ENCODE measurements at places on chromosomes 5 and 9. TPM values are rescaled to one million over a fixed set of nuclear protein-coding genes. Genes with fewer than 3 reads are reported as not detected.

DNA sequence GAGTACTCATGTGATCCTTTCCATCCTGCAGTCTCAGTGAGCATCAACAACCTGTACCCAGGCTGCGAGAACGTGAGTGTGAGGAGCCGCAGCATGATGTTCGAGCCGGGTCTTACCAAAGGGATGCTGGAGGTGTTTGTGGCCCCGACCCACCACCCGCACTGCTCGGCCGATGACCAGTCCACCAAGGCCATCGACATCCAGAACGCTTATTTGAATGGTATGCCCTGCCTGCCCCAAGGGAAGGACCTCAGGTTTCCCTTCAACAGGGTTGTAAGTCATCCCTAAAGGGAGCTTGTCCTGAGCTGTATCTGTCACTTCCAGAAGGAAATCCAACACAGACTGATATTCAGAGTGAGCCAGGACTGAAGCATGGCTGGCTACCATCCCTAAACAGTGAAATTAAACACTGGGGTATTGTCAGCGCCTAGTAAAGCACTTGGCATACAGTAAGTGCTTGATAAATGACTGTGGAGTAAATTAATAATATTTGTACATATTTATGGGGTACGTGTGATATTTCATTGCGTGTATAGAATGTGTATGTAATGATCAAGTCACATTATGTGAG is 39.3 kb upstream of the CTSL start:
- DNase-seq: no peak
- H3K4me3 ChIP-seq: no peak overlapping the region
- peaks cover 24% of the 10 kb centered on the region for H3K36me3 ChIP-seq

- no peak overlapping the region for H3K4me3 ChIP-seq
- no peak for DNase-seq
- H3K27me3 ChIP-seq: no peaks in the 10 kb centered on the region
- no peaks in the 10 kb centered on the region for H3K4me1 ChIP-seq
Measured at GRCh38 chr5:124341066-124341858, 405.2 kb downstream of the ZNF608 start.

- H3K4me1 ChIP-seq: no peaks in the 10 kb centered on the region
- H3K4me3 ChIP-seq: no peak overlapping the region
- no peaks in the 10 kb centered on the region for H3K27me3 ChIP-seq
- H3K36me3 ChIP-seq: no peaks in the 10 kb centered on the region
- no peak for DNase-seq
Measured at GRCh38 chr5:136364307-136364706, 1.0 kb downstream of the TRPC7 start.

DNA sequence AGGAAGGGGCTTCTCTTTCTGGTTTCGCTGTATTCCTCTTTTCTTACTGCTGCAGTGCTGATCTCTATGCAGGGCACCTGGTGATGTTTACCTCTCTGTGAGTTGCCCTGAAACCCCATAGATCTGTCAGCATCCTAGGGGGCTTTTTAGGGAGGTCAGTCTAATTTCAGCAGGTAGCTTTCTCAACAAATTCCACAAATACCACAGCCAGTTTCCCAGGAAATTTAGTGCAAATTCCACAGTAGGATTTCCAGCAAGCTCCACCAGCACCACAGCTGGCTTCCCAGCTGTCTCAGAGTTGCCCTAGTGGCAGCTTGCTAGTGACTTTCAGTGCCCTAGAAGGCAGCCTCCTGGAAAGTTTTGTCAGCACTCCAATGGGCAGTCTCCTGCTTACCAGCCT is 379.1 kb upstream of the SMC2 start:
- DNase-seq: peak; percentile 7
- no peak overlapping the region for H3K4me3 ChIP-seq
- H3K36me3 ChIP-seq: no peaks in the 10 kb centered on the region
- no peak overlapping the region for H3K27ac ChIP-seq

- peaks cover 19% of the 10 kb centered on the region for H3K27me3 ChIP-seq
- H3K4me3 ChIP-seq: peak within 1 kb of the TSS; percentile 49
- peaks cover 6% of the 10 kb centered on the region for H3K4me1 ChIP-seq
Measured at GRCh38 chr9:122092611-122093506, at the start of gene TTLL11. TSS of gene TTLL11 (minus strand) at chr9:122093308. CDS start at chr9:122093148, 160 bp downstream.

SPINK4 gene
- total RNA-seq: not detected

GRCh38 chr9:32930486-32930885 is 70.9 kb downstream of the APTX start:
- no peaks in the 10 kb centered on the region for H3K27me3 ChIP-seq
- no peak for DNase-seq
- no peak overlapping the region for H3K4me3 ChIP-seq
- no peaks in the 10 kb centered on the region for H3K36me3 ChIP-seq

DNA sequence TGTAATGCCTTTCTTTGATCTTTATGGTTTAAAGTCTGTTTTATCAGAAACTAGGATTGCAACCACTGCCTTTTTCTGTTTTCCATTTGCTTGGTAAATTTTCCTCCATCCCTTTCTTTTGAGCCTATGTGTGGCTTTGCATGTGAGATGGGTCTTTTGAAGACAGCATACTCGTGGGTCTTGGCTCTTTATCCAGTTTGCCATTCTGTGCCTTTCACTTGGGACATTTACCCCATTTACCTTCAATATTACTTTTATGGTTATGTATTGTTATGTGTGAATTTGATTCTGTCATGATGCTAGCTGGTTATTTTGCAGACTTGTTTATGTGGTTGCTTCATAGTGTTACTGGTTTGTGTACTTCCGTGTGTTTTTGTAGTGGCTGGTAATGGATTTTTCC is 59.2 kb downstream of the YTHDC2 start:
- no peaks in the 10 kb centered on the region for H3K36me3 ChIP-seq
- no peaks in the 10 kb centered on the region for H3K27me3 ChIP-seq
- no peak for DNase-seq
- H3K4me3 ChIP-seq: no peak overlapping the region
- no peak overlapping the region for H3K27ac ChIP-seq

DNA sequence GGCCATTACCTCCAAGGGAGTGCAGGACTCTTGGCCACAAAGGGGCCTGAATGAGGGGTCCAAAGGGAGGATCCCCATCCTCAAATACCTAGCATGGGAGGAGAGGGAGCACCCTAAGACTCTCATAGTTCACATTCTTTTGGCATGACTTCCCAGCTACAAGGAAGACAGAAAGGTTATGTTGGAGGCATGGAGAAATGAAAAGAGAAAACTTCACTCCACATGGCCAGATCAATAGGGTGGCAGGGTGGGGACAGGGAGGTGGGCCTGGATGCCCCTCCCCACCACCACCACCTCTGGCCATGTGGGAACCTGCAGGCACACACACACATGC is 97.6 kb downstream of the PAX5 start:
- no peaks in the 10 kb centered on the region for H3K4me1 ChIP-seq
- no peak for DNase-seq
- no peak overlapping the region for H3K27ac ChIP-seq
- H3K36me3 ChIP-seq: no peaks in the 10 kb centered on the region
- no peak overlapping the region for H3K4me3 ChIP-seq
- no peaks in the 10 kb centered on the region for H3K27me3 ChIP-seq

GRCh38 chr5:132008163-132008473 is 3.3 kb downstream of the ACSL6 start:
- H3K4me1 ChIP-seq: peaks cover 3% of the 10 kb centered on the region
- no peak overlapping the region for H3K27ac ChIP-seq
- DNase-seq: no peak
- H3K4me3 ChIP-seq: no peak overlapping the region
- no peaks in the 10 kb centered on the region for H3K36me3 ChIP-seq

GRCh38 chr5:146920351-146920881 is 41.9 kb upstream of the PPP2R2B start:
- DNase-seq: no peak
- H3K4me1 ChIP-seq: peaks cover 5% of the 10 kb centered on the region
- no peaks in the 10 kb centered on the region for H3K27me3 ChIP-seq
- no peak overlapping the region for H3K27ac ChIP-seq
- H3K4me3 ChIP-seq: no peak overlapping the region

GRCh38 chr5:1244255-1244654 is 19.1 kb downstream of the SLC6A18 start:
- H3K4me1 ChIP-seq: no peaks in the 10 kb centered on the region
- DNase-seq: no peak
- H3K27me3 ChIP-seq: no peaks in the 10 kb centered on the region
- H3K27ac ChIP-seq: no peak overlapping the region
- H3K4me3 ChIP-seq: no peak overlapping the region

GRCh38 chr9:13970018-13970417 is 343.9 kb downstream of the NFIB start:
- H3K4me1 ChIP-seq: no peaks in the 10 kb centered on the region
- no peaks in the 10 kb centered on the region for H3K36me3 ChIP-seq
- H3K4me3 ChIP-seq: no peak overlapping the region
- no peak for DNase-seq
- H3K27ac ChIP-seq: no peak overlapping the region

DNA sequence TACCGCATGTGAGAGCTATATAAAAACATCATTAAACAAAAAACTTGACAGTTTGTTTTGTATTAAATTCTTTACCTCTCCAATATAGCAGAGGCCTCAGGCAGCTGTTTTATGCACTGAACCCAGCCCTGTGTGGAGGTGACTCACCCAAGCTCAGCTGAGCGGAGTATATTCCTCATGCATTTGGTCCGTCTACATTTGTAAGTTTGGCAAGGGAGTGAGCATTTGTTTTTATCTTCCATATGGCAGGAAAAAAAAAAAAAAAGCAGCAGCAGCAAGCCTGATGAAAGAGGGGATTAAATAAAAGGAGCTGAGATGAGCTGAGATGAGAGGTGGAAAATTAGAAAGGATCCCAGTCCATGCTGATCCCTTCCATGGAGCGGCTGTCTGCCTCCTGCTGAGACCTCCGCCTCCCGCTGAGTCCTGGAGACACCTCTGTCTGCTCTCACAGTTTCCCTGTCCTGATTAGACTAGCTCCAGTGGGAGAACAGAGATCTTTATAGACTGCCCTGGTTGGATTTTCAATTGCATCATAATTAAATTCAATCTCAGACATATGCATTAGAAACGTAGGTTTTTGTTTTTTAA is 112.0 kb upstream of the CTNND2 start:
- H3K4me1 ChIP-seq: no peaks in the 10 kb centered on the region
- no peaks in the 10 kb centered on the region for H3K27me3 ChIP-seq
- no peak overlapping the region for H3K27ac ChIP-seq
- no peak overlapping the region for H3K4me3 ChIP-seq
- no peak for DNase-seq

HTR4 gene
- total RNA-seq: not detected

DNA sequence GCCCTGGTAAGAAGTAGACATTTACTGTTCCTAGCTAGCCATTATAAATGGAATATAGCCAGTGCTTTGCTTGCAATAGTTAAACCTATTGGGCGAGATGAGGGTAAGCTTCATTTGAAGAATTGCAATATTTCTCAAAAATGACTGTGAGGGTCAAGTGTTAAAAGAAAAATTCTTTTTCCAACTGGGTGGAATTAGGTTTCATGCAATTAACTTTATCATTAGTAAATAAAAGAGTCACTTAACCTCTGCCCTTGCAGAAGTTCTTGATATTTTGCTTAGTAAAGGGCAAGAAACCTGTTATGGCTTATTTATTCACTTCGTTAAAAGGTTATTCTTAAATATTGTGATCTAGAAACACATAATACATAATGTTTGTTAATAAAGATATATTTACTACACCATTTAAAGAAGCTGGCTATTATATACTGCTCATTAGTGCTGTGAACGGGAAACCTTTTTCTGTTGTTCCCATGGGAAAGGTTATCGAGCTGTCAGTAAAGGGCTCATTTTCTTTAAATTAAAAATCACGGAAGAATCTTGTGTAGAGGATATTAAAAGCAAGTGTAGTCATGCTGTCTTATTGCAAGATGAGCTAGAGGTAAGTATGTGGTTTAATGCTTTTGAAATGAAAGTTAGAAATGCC is 370.5 kb downstream of the CSNK1G3 start:
- H3K27ac ChIP-seq: no peak overlapping the region
- H3K4me3 ChIP-seq: no peak overlapping the region
- H3K4me1 ChIP-seq: no peaks in the 10 kb centered on the region
- no peak for DNase-seq
- no peaks in the 10 kb centered on the region for H3K36me3 ChIP-seq

HINT2 gene
- 34.8 TPM for total RNA-seq

DNA sequence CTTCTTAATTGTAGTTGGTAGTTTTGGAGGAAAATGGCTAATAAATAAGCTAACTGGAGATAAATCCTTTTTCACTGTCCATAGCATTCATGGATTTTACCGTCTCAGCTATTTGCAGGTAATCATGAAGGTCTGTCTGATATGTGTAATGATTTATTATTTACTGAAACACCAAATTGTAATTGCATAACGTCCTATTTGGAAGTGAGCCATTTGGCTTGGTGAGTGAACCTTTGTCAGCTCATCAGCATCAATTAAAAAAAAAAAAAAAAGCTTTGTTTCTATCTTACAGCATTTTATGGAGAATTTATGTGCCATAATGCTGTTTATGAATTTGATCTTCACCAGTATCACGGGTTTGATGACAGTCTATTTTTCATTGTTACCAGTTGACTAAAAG is 20.2 kb downstream of the RECK start:
- H3K27me3 ChIP-seq: no peaks in the 10 kb centered on the region
- H3K4me3 ChIP-seq: no peak overlapping the region
- H3K36me3 ChIP-seq: peaks cover 3% of the 10 kb centered on the region
- no peak for DNase-seq

GRCh38 chr9:117265253-117265652 is 149.6 kb downstream of the ASTN2 start:
- peaks cover 8% of the 10 kb centered on the region for H3K4me1 ChIP-seq
- H3K36me3 ChIP-seq: no peaks in the 10 kb centered on the region
- H3K4me3 ChIP-seq: no peak overlapping the region
- H3K27ac ChIP-seq: no peak overlapping the region
- H3K27me3 ChIP-seq: peaks cover 15% of the 10 kb centered on the region

GRCh38 chr9:126067031-126067734 is 259.4 kb upstream of the MVB12B start:
- no peak overlapping the region for H3K27ac ChIP-seq
- no peaks in the 10 kb centered on the region for H3K4me1 ChIP-seq
- no peak overlapping the region for H3K4me3 ChIP-seq
- DNase-seq: no peak
- no peaks in the 10 kb centered on the region for H3K27me3 ChIP-seq
- no peaks in the 10 kb centered on the region for H3K36me3 ChIP-seq

GRCh38 chr5:156879665-156880285 is 29.7 kb downstream of the PPP1R2B start:
- H3K27me3 ChIP-seq: no peaks in the 10 kb centered on the region
- H3K36me3 ChIP-seq: no peaks in the 10 kb centered on the region
- no peak for DNase-seq
- H3K27ac ChIP-seq: no peak overlapping the region
- no peak overlapping the region for H3K4me3 ChIP-seq

- no peak for DNase-seq
- H3K36me3 ChIP-seq: no peaks in the 10 kb centered on the region
- 0 out of 2 replicates have a peak, but pooled peaks cover 2% of the 10 kb centered on the region for H3K4me1 ChIP-seq
- H3K4me3 ChIP-seq: no peak overlapping the region
- no peak overlapping the region for H3K27ac ChIP-seq
- H3K27me3 ChIP-seq: no peaks in the 10 kb centered on the region
Measured at GRCh38 chr5:81046041-81046440, 85.9 kb downstream of the RASGRF2 start.

DNA sequence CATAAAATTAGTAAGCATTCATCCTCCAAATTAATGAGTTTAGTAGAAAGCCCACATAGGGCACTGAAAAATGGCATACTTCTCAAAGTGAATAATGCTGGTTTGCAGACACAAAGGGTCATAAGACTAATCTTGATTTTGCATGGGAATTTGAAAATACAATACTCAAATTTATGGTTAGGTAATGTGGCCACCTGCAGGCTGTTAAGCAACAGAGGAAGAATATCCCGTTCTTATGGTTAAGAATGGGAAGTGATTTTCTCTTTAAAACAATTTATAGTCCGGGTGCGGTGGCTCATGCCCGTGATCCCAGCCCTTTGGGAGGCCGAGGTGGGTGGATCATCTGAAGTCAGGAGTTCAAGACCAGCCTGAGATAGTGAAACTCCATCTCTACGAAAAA is 9.4 kb upstream of the PLCXD3 start:
- DNase-seq: no peak
- no peak overlapping the region for H3K4me3 ChIP-seq
- H3K4me1 ChIP-seq: no peaks in the 10 kb centered on the region

Measured in H1 (cell line).